ENCODE measurements at places on chromosomes 12 and 14.

GRCh38 chr12:64566122-64566521 is 44.2 kb upstream of the RASSF3 start:
- DNase-seq: no peak

- DNase-seq: no peak
Observed at GRCh38 chr12:54987611-54988231, 3.2 kb upstream of the TESPA1 start.

DNA sequence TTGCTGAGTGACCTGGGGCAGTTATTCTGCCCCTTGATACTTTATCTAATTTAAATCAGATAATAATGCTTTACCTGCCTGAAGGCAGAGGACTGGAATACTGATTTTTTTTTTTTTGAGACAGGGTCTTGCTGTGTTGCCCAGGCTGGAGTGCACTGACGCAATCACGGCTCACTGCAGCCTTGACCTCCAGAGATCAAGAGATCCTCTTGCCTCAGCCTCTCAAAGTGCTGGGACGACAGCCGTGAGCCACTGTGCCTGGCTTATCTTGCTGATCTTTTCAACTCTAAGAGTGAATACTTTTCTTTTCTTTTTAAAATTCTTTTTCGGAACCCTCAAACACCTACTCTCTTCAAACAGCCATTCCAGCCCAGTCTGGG is 699 bp upstream of the B4GALNT3 start:
- no peak for DNase-seq

DNA sequence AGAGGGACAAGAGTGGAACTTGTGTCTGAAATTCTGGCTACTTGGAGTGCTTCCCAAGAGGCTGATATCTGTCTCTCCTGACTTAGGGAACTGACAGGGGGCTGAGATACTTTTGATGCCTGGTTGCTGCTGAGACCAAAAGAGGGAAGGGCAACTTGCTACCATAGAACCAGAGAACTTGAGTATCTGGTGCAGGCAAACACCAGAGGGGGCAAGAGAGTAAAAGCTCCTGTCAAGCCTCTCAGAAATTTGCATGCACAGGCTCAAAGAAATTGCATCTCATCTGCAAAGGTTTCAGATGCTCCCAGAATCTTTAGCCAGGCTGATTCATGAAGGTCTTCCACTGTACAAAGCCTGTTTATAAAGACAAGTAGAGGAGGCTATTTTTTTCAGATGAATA is 391.3 kb upstream of the FOXG1 start:
- DNase-seq: no peak

- DNase-seq: no peak
Observed at GRCh38 chr12:56991319-56992246, 14.8 kb downstream of the ZBTB39 start.

DNA sequence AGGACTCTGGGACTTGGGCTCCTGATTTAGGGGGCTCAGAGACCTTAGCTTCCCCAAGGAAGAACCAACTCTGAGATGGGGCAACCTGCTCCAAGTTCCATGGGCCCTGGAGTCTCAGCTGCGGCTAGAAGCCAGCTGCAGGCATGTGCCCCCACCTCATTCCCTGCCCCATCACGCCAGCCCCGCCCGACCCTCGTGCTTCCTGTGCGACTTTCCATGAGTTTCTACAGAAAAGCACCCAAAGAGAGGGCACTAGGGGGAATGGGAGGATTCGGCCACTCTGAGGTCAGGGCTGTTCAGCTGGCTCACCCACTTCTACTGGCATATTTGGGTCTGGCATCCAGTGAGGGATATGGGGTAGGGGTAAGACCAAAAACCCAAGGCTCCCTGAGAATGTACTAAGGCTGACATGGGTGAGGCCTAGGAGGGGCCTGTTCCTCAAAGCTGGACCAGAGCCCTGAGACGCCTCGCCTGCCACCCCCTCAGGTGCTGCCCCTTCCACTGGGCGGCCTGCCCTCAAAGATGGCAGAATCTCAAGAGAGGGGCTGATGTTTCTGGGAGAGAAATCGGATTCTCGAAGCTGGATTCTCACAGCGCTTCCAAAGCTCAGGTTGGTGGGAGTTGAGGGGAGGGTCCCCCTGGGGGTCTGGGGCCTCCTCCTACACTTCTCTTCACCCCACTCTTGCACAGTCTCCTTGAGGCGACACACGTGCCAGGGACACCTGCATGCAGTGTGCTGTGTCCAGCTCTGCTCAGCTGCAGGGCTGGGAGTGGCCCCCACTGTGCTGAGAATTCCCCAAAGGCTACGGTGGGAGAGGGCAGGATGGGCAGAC is 22.1 kb downstream of the FAIM2 start:
- no peak for DNase-seq

GRCh38 chr12:45034861-45035265 is 16.0 kb downstream of the DBX2 start:
- DNase-seq: no peak

- DNase-seq: no peak
Observed at GRCh38 chr12:66043035-66043434, 87.5 kb downstream of the LLPH start.

DNA sequence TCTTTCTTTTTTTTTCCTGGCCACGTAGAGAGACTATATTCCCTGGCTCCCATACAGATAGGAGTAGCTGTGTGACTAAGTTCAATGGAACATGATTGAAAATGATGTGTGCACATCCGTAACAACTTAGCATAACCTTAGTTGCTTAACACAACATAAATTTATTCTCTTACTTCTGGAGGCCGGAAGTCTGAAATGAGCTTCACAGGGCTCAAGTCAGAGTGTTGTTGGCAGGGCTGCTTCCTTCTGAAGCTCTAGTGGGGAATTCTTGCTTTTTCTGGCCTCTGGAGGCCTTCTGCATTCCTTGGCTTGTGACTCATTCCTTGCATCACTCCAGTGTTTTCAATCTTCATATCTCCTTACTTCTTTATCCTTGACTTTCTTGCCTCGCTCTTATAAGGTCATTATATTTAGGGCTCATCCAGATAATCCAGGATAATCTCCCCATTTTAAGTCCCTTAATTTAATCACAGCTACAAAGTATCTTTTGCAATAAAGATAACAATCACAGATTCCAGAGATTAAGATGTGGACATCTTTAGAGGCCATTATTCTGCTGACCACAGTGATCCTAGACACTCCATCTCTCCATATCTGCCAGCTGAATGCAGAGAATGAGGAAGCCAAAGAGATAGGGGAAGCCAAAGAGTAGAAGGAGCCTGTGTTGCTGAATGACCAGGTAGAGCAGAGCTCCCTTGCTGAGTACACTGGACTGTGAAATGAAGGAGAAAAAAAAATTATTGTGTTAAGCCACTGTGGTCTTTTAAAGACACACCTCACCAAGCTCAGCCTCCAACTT is 21.0 kb upstream of the SNX6 start:
- DNase-seq: no peak

- no peak for DNase-seq
Observed at GRCh38 chr14:52266782-52267181, 716 bp upstream of the PTGDR start.

DNA sequence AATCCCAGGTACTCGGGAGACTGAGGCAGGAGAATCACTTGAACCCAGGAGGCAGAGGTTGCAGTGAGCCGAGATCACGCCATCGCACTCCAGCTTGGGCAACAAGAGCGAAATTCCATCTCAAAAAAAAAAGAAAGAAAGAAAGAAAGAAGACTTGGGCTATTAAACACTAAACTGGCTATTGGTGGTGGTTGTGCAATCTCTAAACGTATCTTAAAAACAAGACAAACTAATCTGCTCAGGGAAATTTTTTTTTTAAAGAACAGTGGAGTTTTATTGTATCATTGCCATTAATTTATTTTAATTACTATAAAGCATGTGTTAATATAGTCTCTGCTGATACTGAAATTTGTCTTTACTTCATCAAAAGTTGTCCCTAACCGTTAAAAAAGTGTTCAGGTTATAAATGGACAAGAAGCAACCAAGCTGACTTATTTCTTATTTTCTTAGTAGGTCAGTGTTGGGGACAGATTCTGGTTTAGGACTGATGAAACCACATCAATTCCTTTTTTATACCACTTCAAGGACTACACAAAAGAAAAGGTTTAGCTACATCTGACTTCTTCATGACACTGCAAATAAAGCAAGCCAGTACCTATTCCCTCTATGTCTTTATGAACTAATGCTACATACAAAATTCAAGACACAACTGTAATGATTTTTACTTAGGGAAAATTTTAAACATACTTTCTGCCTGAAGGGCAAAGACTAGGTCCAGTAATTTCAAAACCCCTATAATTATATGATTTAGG is 68.7 kb upstream of the KRAS start:
- DNase-seq: no peak

DNA sequence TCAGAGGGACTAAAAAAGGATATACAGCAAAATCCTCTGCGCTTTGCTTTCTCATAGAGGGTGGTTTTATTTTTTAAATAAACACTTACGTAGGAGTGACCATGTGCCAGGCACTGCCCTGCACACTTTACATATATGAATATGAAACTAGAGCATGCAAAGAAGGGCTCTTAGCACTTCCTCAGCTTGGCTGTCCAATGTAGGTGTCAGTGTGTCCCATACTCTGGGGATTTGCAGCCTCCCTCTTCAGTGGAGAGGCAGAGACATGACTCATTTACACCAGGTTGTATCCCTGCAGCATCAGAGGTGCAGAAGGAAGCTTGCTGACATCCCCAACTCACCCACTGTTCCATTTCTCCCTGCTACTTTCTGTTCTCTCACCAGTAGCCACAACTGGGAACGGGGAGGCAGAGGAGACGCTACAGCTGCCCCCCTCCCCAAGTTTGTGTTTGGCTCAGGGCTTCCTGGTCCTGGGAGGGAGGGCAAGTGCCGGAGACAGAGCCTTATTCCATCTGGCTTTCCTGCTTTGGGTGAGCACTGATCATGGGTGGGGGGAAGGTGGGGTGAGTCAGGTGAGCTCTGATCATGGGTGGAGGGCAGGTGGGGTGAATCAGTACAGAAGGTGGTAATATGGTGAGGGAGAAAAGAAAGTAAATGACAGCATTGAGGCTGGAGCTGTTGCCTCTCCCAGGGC is 4.9 kb upstream of the KRT5 start:
- no peak for DNase-seq

GRCh38 chr14:23546450-23547035 is 5.0 kb downstream of the ZFHX2 start:
- no peak for DNase-seq

DNA sequence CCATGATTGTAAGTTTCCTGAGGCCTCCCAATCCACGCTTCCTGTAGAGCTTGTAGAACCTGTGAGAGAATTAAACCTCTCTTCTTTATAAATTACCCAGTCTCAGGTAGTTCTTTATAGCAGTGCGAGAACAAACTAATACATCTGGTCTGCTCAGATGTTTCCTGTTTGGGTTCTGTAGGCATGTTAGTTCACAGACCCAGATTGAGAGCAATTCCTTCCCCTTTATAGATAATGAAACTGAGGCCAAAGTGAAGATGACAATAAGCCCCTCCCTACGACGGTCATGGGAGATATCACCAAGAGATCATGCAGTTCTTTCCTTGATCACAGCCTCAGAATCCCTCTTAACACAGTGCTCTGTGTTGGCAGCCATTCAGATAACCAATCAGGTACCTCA is 76.5 kb upstream of the CLMN start:
- no peak for DNase-seq

GRCh38 chr14:39097159-39097558 is 5.9 kb downstream of the SEC23A start:
- no peak for DNase-seq

GRCh38 chr12:6093764-6094163 is 30.7 kb downstream of the VWF start:
- DNase-seq: no peak

DNA sequence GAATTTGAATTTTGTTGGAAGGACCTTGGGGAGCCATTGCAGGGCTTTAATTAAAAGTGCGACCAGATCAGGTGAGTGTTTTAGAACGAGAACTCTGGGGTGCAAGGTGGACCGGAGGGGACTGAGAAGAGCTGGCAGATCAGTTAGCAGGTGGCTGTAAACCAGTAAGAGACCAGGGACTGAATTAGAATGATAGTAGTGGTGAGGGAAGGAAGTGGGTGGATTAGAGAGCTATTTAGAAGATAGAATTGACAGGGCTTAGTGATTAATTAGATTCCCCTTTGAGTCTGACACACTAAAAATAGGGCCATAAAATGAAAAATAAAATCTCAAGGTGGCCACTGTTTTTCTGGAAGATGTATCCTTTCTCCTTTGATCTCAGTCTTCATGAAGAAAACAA is 44.8 kb downstream of the PLXNC1 start:
- no peak for DNase-seq

DNA sequence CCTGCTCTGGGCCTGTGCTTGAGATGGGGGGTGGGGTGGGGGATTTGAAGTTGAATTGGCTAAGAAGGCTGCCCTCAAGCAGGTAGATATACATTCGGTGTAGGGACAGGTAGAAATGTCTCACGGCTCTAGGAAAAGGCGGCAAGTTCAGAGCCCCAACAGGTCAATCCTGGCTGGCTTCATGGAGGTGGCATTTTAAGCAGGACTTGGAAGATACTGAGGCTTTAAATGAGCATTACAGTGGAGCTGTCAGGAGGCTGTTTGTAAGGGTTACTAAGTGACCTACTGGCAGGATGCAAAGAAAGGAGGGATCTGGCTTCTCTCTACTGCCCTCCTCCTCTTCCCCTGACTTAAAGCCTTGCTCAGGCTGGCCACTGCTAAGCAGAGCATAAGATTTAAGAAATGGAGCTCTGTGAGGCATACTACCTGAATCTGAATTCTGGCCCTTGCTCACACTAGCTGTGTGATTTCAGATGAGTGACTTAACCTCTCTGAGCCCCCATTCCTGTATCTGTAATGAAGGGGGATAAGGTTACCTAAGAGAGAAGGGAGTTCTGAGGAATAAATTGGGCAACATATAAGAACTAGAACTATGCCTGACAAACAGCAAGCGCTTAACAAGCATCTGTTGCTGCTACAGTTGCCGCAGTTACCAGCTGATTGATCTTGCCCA is 61.6 kb downstream of the SLC24A4 start:
- DNase-seq: no peak

GRCh38 chr12:6367065-6367968 is 8.0 kb downstream of the SCNN1A start:
- DNase-seq: no peak

- no peak for DNase-seq
Observed at GRCh38 chr14:92652413-92653151, 95.8 kb downstream of the LGMN start.

DNA sequence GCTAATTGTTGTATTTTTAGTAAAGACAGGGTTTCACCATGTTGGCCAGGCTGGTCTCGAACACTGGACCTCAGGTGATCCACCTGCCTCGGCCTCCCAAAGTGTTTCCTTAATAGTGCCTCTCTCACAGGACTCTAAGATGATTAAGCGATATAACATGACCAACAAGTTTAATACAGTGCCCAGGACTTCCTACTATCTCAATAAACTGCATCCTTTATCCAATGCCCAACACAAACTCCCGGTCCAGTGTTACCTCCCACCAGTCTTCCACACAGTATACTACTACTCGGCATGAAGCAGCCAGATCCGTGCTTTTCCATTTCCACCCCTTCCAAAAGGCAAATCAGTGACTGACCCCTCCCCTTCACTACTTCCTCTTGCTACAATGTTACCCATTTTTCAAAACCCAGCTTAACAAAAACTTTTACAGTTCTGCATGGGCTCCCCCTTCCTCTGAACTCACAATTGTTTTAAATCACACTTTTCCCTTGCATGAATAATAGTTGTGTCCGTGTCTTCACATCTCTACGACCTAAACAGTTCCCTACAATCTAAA is 900 bp downstream of the NOP2 start:
- no peak for DNase-seq

Data from stimulated activated CD4-positive, alpha-beta T cell treated with anti-CD3 and anti-CD28 coated beads, TNF-alpha, amount 100 ng/mL, for 1 hour (primary cell).